Heart left ventricle (tissue), 16 donors: ENCODE measurements at places on chromosomes 11 and 22. TPM values are rescaled to one million over a fixed set of nuclear protein-coding genes. Genes with fewer than 3 reads are reported as not detected.
A peak's percentile ranks its signal among the peaks of the same experiment; 100 is the strongest.

Gene GGT5
- 10.1 TPM for total RNA-seq

Gene BRSK2
- total RNA-seq = 0.36 TPM

- H3K4me1 ChIP-seq = no peaks in the 10 kb centered on the region
- H3K27ac ChIP-seq = no peak overlapping the region
- H3K36me3 ChIP-seq = no peaks in the 10 kb centered on the region
- DNase-seq = no peak
- H3K27me3 ChIP-seq = no peaks in the 10 kb centered on the region
- H3K4me3 ChIP-seq = no peak overlapping the region
Measured at GRCh38 chr11:34044664-34045485, 6.7 kb upstream of the CAPRIN1 start.

GRCh38 chr22:47484960-47485569 is 722.6 kb downstream of the TBC1D22A start:
- no peaks in the 10 kb centered on the region for H3K27me3 ChIP-seq
- no peak overlapping the region for H3K27ac ChIP-seq
- no peak overlapping the region for H3K4me3 ChIP-seq

DNA sequence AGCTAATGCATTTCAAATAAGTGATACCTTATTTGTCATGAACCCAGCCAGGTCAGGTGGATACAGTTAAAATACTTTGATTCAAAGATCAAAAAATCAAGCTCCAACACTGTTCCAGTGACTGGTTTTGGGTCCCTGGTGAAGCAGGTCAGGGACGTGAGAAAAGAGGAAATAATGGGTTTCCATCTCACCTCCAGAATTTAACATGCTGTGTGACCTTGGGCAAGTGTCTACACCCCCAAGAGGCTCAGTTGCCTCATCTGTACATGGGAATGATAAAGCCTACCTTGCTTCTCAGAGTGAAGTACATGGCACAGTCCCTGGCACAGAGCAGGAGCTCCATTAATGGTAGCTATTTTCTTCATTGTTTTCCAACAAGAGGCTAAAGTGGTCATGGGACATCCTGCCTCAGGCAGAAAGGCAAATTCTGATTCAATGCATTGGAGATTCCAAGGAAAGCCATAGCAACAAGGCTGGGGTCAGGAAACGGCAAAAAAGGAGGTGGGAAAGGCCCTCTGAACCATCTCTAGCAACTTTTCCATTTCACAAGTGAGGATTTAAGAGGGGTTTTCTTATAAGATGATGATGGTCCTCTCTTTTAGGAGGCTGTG is 108.5 kb downstream of the CSNK2A3 start:
- no peaks in the 10 kb centered on the region for H3K27me3 ChIP-seq
- DNase-seq = no peak
- no peaks in the 10 kb centered on the region for H3K36me3 ChIP-seq
- no peak overlapping the region for H3K4me3 ChIP-seq
- H3K4me1 ChIP-seq = peaks cover 18% of the 10 kb centered on the region

GRCh38 chr11:73187854-73188253 is 30.2 kb upstream of the P2RY2 start:
- no peaks in the 10 kb centered on the region for H3K36me3 ChIP-seq
- H3K4me3 ChIP-seq = no peak overlapping the region
- H3K27ac ChIP-seq = peak overlapping the region; percentile 27
- H3K4me1 ChIP-seq = peaks cover 26% of the 10 kb centered on the region
- no peaks in the 10 kb centered on the region for H3K27me3 ChIP-seq

DNA sequence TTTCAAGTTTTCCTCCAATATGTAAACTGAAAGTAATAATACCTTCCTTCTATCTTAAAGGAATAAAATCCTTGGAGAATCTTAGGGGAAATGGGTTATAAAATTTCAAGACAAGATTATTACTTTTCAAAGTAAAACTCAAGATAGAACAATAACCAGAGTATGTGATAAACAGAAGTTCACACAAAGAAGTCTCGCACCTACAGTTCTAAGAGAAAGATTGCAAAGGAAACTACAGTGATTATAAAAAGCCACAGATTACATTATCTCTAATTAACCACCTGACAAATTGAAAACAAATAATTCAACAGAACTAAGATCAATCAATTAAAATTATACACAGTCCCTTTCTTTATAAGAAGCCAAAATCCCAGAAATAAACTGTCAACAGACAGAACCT is 34.0 kb downstream of the AMBRA1 start:
- H3K27me3 ChIP-seq = no peaks in the 10 kb centered on the region
- peaks cover 7% of the 10 kb centered on the region for H3K4me1 ChIP-seq
- no peak overlapping the region for H3K27ac ChIP-seq
- no peaks in the 10 kb centered on the region for H3K36me3 ChIP-seq
